T-helper 1 cell (primary cell): ENCODE measurements at places on chromosomes 6 and 20.

GRCh38 chr6:109939654-109940053, 38.5 kb upstream of the GPR6 start:
- DNase-seq = no peak

DNA sequence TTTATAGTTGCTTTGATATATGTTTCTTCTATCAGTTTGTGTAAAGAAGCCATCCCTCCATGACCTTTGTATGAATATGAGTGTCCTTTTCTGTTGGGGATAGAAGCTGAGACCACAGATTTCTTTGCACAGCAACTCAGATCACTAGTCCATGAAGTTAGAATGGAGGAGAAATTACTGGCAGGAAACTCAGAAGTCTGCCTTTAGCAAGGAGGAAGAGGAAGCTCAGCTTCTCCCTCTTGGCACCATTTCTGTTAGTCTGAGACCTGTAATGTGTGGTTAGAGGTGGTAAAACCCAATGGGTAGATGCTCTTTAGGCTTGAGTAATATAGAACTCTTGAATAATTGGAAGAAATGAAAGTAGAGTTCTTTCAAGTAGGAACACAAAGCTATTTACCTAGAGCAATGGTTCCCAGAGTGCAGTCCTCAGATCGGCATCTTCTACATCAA, 995.3 kb upstream of the FLRT3 start:
- DNase-seq = no peak

DNA sequence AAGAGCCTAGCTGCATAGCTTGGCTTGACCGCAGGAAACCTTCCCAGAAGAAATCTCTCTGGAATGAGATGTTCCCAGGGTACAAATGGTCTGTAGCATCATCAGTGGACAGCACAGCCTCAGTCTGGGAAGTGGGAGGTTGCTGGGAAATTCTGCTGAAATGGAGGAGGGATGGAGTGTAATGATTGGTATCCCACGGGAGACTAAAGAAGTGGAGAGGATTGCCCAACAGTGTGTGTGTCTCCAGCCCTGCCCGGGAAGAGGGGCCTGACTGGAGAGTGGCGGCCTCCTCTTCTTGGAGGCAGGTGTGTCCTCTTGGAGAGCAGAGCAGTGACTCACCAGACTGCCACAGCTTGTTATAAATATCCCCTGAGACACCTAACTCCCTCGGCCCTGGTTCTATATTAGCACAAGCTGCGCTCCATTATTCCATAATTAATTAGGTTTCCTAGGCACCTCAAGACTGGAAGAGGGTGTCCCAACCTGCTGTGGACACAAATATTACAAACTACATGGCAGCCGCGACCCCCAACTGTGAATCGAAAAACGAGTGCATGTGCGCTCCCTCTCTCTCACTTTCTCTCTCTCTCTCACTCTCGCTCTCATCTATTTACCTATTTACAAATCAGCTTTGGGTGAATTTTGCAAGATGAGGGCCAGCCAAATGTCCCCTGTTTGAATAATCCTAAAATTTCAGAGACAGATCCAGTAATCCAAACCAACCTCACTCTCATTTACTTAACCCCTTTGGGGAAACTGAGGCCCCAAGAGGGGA, 68.8 kb downstream of the FGD2 start:
- no peak for DNase-seq

GRCh38 chr20:63854069-63854765, 7.1 kb upstream of the ABHD16B start:
- no peak for DNase-seq

DNA sequence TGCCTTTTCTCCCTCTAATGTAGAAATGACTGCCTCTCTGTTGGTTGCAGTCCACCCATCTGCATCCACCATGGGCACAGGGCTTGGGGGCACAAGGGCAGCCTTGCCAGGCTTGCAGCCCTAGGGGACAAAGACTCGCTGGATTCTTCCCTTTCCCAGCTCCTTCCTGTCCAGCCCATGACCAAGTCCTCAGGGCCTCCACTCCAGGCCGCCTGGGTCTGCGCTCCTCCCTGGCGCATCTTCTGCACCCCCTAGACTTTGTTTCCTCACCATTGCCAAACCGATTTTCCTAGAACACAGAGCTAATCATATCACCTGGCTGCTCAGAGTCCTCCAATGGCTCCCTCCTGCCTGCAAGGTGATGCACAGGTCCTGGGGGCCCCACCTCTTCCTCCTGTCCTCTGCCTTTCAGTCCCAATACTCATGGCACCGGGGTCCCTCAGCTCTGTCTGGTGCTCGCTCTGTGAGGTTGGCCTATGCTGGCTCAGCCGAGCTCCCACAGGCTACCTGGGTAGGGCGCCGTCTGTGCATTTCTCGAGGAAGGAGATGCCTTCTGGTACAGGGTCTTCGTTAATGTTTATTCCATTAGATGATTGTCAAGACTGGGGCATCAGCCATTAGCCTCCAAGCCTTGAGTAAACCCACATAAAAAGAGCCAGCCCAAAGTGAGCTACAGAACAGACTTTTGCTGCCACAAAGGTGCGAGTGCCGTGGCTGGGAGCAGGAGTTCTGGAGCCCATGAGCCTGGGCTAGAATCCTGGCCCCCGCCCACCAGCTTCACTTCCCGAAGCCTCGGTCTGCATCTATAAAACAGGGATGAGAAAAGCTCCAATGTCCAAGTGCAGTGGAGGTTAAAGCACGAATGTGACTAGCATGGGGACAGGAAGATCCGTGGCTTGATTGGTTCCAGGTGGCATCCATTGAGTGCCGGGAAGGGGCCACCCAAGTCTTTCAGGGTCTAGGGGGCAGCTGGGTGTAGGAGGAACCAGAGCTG, 17.7 kb downstream of the PSMG4 start:
- no peak for DNase-seq

DNA sequence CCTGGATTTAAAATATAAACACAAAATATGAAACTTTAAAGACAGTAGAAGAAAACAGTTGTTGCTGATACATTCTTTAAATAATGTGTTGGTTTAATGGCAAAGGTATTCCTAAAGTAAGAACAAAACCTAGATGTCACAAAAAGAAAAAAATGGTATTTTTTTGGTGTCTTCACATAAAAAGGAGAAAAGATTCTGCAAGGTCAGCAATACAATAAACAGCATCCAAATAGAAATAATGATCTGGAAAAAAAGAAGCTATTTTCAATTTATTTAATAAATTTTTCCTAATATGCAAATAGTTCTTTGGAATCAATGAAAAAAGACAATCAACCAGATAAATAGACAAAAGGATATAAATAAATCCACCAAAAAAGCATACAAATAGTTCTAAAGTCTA, 6.5 kb upstream of the ADGRF1 start:
- no peak for DNase-seq
